Neuronal stem cell (in vitro differentiated cells): ENCODE measurements at places on chromosomes 13 and 19.

DNA sequence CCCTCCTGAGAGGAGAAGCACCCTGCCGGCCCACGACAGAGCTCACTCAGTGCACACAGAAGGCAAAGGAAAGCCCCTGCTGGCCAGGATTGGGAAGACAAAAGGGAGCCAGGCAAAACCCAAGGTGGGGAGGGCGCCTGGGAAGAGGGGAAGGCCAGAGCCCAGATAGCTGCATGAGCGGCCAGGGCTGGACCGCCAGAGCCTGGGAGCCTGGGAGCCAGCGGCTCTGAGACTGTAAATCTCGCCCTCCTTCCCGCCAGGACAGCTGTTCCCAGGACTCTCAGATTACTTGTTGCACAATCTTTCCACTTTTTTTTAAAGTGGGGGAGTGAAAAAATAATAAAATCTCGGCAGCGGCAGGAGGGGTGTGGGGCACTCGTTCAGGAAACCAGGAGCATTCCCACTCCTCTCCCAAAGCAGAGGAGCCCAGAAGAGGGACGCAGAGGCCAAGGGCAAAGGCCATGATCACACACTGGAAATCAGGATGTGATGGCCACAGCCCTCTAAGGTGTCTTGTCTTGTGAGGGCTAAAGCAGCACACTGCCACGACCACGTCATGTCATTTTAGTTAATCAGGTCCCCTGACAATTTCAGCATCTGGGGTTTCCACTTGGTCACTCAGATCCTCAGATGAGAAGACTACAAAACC is 19.6 kb upstream of the EPHX3 start:
- peaks cover 26% of the 10 kb centered on the region for H3K4me1 ChIP-seq
- H3K27ac ChIP-seq = peak overlapping the region; percentile 24
- peaks cover 67% of the 10 kb centered on the region for H3K36me3 ChIP-seq
- no peak overlapping the region for H3K4me3 ChIP-seq
- DNase-seq = peak; percentile 54

DNA sequence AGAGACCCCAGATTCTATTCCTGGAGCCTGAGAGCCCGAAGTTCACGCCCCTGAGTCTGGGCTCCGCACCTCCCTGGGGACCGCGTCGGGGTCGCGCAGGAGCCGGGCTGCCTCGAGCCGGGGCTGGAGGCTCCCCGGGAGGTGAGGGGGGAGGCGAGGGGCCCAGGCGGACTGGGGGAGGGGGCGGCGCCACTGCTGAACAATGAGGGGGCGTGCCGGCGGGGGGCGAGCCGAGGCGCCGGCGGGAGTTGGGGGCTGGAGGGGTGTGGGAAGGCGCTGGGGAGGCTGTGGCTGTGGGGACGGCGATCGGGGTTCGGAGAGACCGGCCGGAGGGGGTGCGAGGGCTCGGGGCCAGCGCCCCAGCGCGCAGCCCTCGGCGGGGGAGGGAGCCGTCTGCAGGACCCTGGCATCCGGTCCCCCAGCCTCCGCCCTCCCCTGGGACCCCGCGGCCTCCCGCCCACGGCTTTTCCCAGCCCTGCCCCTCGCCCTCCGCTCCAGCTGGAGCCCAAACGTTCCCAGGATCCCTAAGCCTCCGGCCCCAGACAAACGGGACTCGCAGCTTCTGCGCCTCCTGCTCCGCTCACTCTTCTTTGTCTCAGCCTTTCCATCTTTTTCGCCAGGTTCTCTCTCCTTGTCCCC is 922 bp downstream of the PLEKHG2 start:
- peak overlapping the region; percentile 95 for H3K27ac ChIP-seq
- peaks cover 6% of the 10 kb centered on the region for H3K27me3 ChIP-seq
- H3K4me3 ChIP-seq = peak overlapping the region; percentile 95

GRCh38 chr13:93226623-93227279 is at the start of gene GPC6:
Gene GPC6 (plus strand): TSS chr13:93226807.
- H3K4me1 ChIP-seq = peaks cover 8% of the 10 kb centered on the region
- H3K4me3 ChIP-seq = peak within 1 kb of the TSS; percentile 86
- no peaks in the 10 kb centered on the region for H3K27me3 ChIP-seq
- DNase-seq = peak; percentile 89
- H3K27ac ChIP-seq = peak within 1 kb of the TSS; percentile 93
- H3K36me3 ChIP-seq = no peaks in the 10 kb centered on the region

DNA sequence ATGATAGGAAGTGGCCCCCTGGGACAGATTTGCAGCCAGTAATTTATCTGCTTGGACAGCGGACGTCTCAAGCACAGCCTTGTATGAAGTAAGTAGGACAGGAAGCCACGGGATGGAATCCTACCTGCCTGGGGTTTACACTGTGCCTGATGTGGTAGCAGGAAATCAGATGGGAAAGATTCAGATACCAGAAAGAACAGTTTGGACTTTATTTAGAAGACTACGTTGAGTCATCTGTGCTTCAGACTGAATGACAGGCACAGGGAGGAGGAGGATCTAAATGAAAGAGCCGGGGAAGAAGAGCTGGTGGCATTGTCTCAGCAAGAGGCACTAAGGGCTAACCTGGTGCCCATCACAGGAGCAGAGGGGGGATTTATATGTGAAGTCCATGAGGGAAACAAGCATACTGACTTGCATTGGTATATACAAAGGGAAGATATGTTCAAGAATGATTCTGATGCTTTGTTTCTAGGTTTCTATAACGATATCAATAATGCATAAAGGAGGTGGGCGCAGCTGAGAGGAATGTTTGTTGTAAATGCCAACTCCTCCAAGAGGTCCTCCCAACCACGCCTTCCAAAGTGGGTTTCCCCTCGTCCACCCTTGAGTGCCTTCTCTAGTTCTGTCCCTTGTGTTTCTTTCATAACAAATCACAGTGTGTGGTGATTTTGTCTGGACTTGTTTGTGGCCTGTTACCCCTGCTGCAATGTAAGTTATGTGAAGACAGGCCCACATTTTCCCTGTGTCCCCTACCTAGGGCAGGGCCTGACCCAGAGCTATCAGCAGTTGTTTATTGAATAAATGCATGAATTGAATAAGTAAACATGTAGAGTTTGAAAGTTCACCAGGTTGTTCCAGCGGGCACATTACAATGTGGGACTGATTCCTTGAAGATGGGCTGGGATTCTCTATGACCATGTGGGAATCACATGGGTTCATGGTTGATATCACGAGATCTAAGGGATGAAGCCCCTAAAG is 328.4 kb downstream of the SLC7A1 start:
- H3K27me3 ChIP-seq = peaks cover 6% of the 10 kb centered on the region
- no peaks in the 10 kb centered on the region for H3K36me3 ChIP-seq
- H3K27ac ChIP-seq = no peak overlapping the region
- H3K4me1 ChIP-seq = no peaks in the 10 kb centered on the region

DNA sequence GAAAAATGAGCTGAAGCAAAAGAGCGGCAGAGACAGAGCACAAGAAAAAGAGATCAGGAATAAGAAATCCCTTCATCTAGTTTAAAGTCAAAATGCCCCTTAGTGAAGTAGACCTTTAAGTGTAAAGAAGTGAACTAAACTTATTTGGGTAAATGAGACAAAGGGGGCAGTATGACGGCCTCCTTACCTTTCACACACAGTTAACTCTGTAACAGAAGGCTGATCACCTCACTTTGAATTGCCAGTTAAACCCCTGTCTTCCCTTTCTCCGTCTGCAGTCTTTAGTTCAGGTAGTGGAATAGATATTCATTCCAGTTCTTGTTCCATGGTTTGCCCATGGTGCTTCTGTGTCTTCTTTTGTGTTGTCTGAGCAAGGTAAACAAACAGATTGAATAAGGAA is 1029.8 kb downstream of the DIAPH3 start:
- H3K27me3 ChIP-seq = no peaks in the 10 kb centered on the region
- no peak for DNase-seq

DNA sequence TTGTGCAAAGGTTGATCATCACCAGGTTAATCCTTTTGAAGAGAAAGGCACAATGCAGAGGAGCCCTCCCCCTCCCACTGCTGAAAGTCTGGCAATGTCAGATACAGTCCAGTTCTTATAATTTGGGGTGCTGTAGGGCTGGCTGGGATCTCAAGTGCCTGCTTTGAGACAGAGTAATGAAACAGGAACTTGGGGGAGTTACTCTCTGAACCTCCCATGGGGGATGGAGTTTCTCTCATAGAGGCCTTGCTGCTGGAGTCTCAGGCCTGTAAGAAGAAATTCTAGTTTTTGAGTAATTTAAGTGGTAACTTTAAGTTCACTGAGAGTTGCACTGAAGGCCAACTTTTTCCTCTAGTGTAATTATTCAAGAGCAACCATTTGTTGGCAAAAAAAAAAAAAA is 410.5 kb downstream of the KCNRG start:
- H3K4me1 ChIP-seq = no peaks in the 10 kb centered on the region
- H3K4me3 ChIP-seq = no peak overlapping the region
- no peak for DNase-seq

DNA sequence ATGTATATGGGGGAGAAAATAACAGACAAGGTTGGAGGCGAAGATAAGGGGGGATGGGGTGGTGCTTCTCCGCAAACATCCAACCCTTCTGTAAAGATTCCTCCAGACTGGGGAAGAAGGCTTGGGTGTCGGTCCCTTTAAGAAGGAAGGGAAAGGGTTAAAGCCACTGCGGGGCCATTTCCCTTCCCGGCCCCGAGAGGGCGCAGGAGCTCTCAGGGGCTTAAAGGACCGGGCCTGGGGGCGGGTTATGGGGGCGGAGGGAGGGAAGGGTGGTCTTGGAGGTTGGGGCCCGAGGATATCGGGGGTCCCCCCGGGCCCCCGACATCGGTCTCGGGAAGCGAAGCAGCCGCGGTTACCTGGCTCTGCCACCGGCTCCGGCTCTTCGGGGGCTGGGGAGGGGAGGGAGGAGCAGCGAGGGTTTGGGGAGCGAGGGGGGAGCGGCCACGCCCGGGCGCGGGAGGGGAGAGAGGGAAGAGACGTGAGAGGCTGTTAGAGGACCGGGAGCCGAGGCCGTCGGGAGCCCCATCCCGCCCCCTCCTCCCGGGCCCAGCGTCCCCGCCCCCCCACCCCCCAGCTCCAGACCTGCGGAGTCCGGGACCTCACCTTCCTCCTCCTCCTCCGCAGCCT is 2.8 kb downstream of the TNNT1 start:
- peaks cover 55% of the 10 kb centered on the region for H3K27me3 ChIP-seq
- peak overlapping the region; percentile 81 for H3K27ac ChIP-seq
- DNase-seq = no peak
- peak overlapping the region; percentile 70 for H3K4me3 ChIP-seq

DNA sequence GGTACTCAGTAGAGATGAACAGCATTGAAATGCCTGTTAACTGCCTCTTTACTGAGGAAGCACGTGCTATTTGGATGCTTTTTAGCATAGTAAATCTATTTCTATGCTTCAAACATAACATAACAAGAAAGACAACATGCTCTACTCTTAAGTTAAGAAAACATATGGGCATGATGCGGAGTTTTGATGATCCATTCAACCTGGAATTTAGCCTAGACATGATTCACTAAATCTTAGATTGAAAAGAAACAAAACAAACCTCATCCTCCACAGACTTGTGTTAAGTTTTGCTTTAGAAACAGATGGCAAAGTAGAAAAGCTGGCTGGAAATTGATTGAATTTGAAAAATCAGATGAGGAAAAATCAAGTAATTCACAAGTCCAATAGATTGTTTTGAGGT is 593.8 kb downstream of the OLFM4 start:
- no peaks in the 10 kb centered on the region for H3K4me1 ChIP-seq
- H3K27ac ChIP-seq = no peak overlapping the region
- no peaks in the 10 kb centered on the region for H3K27me3 ChIP-seq
- DNase-seq = no peak
- H3K36me3 ChIP-seq = no peaks in the 10 kb centered on the region

DNA sequence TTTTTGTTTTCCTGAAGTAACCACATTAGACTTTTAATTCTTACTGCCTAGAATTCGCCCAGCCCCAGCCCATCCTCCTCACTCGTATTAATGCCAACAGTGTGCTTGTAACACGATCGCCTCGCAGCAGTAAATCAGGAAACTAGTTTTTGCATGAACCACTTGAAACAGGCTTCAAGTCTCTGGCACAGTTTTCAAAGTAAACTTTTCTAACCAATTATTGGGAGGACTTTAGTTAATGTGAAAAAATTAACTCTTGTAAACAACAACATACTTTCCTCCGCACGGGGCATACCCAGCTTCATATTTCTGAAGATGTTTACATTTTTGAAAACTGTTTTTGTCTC is 39.2 kb downstream of the TNFRSF19 start:
- DNase-seq = no peak
- no peaks in the 10 kb centered on the region for H3K27me3 ChIP-seq
- no peaks in the 10 kb centered on the region for H3K36me3 ChIP-seq
- no peak overlapping the region for H3K27ac ChIP-seq
- peaks cover 9% of the 10 kb centered on the region for H3K4me1 ChIP-seq

GRCh38 chr19:38977445-38978325 is 2.1 kb upstream of the FBXO17 start:
- H3K4me1 ChIP-seq = peaks cover 6% of the 10 kb centered on the region
- H3K4me3 ChIP-seq = no peak overlapping the region
- no peaks in the 10 kb centered on the region for H3K36me3 ChIP-seq

- no peaks in the 10 kb centered on the region for H3K36me3 ChIP-seq
- no peaks in the 10 kb centered on the region for H3K27me3 ChIP-seq
- no peak overlapping the region for H3K4me3 ChIP-seq
Measured at GRCh38 chr19:9782338-9782737, 13.8 kb upstream of the ZNF846 start.

DNA sequence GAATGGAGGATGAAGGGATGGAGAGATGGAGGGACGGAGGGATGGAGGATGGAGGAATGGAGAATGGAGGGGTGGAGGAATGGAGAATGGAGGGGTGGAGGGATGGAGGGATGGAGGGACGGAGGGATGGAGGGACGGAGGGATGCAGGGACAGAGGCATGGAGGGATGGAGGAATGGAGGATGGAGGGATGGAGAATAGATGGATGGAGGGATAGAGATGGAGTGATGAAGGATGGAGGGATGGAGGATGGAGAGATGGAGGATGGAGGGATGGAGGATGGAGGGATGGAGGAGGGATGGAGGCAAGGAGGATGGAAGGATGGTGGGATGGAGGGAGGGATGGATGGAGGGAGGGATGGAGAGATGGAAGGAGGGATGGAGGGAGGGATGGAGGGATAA is 22.1 kb downstream of the PIP5K1C start:
- H3K4me3 ChIP-seq = no peak overlapping the region
- no peaks in the 10 kb centered on the region for H3K36me3 ChIP-seq
- H3K4me1 ChIP-seq = peaks cover 8% of the 10 kb centered on the region

- DNase-seq = no peak
- no peak overlapping the region for H3K4me3 ChIP-seq
- no peaks in the 10 kb centered on the region for H3K27me3 ChIP-seq
Measured at GRCh38 chr13:63979951-63980350, 2564.3 kb upstream of the PCDH20 start.

- DNase-seq = no peak
- H3K4me3 ChIP-seq = no peak overlapping the region
- H3K27me3 ChIP-seq = no peaks in the 10 kb centered on the region
- no peak overlapping the region for H3K27ac ChIP-seq
Measured at GRCh38 chr13:41708713-41709112, 251.4 kb downstream of the RGCC start.

DNA sequence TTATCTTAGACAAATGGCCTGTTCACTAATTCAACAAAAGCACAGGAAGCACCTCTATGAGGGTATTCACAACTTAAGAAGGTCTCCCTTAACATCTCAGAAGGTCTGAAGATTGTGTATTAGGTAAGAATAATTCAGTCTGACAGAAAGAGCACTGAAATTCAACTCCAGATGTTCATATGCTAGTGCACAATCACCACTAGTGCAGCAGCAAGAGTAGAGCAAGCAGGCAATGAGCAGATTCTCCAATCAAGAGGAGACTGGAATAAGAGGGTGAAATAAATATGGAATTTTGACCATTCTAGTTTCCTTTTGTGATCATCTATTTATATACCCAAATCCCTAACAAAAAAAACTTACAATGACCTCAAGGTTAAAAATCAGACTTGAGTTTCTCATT is 52.0 kb downstream of the MPHOSPH8 start:
- no peak for DNase-seq
- H3K27ac ChIP-seq = no peak overlapping the region
- H3K4me1 ChIP-seq = peaks cover 1% of the 10 kb centered on the region
- H3K36me3 ChIP-seq = peaks cover 40% of the 10 kb centered on the region
